ENCODE measurements at places on chromosomes 5 and 9. TPM values are rescaled to one million over a fixed set of nuclear protein-coding genes. Genes with fewer than 3 reads are reported as not detected.

DNA sequence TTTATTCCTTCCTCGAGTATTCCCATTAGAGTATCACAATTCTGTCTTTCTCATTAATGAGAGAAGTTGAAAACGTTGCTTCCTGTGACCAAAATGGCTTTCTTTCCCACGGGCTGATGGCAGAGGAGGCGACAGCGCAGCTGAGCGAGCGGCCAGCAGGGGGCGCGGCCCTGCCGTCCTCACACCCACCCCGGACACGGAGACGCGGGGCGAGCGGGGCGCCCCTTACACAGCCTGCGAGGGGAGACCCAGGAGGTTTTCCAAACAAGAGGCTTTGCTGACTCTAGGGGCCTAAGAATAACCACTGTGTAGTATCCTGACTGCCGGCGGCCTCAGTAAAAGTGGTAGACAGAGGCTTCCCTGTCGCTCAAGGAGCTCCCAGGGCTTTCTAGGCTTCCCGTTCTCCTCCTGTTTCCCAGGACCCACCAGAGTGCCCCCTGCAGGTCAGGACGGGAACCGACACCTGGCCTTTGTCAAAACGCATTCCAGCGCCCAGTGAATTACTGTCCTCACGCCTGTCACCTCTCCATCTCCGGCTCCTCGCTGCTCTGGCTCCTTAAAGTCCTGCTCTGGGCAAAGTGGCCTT is 27.3 kb upstream of the FGF1 start:
- H3K4me1 ChIP-seq, result peaks cover 3% of the 10 kb centered on the region
- DNase-seq, result peak; percentile 86
- peak overlapping the region; percentile 72 for H3K4me3 ChIP-seq

DNA sequence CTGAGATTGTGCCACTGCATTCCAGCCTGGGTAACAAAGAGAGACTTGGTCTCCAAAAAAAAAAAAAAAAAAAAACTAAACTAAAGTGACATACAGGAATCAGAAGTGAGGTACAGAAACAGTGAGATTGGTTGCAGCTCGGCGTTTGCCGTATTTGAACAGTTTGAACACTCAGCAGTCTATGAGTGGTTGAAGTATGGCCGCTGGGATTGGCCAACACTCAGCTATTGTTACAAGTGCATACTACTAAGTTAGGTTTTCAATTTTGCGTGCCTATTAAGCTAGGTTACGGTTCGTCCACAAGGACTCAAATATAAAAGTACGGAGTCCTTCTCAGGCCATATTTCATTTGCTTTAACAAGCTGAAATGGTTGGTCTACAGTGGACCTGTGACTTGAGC is 3.3 kb upstream of the TSC1 start:
- peaks cover 3% of the 10 kb centered on the region for H3K36me3 ChIP-seq
- H3K27ac ChIP-seq, result no peak overlapping the region
- no peak overlapping the region for H3K4me3 ChIP-seq

- no peak overlapping the region for H3K4me3 ChIP-seq
- H3K4me1 ChIP-seq, result peaks cover 20% of the 10 kb centered on the region
- H3K27ac ChIP-seq, result no peak overlapping the region
- H3K36me3 ChIP-seq, result peaks cover 4% of the 10 kb centered on the region
- no peak for DNase-seq
Observed at GRCh38 chr5:139137697-139138096, 60.5 kb downstream of the SIL1 start.

- no peaks in the 10 kb centered on the region for H3K27me3 ChIP-seq
- peaks cover 15% of the 10 kb centered on the region for H3K4me1 ChIP-seq
- DNase-seq, result no peak
Observed at GRCh38 chr5:109945097-109945678, 255.5 kb downstream of the MAN2A1 start.

- H3K4me1 ChIP-seq, result peaks cover 7% of the 10 kb centered on the region
- H3K27me3 ChIP-seq, result peaks cover 86% of the 10 kb centered on the region
- no peak for DNase-seq
- H3K4me3 ChIP-seq, result no peak overlapping the region
- peaks cover 21% of the 10 kb centered on the region for H3K36me3 ChIP-seq
Observed at GRCh38 chr5:73204332-73204731, 31.3 kb downstream of the TMEM174 start.

DNA sequence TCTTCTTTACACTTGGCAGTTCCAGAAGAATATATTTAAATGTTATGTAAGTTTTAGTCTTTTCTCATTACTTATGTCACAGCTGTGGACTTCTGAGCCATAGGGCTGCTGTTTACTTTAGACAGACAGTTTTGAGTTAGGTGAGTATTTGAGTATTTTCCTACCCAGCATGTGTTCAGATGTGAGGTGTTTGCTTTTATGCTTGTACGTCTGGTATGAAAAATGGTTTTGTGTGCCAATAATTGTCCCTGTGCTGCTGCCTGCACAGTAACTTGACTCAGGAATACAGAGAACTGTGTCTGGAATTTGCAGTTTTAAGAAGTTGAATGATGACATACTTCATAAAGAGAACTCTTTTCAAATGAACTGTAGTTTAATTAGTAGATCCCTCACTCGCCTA is 20.8 kb downstream of the MEGF10 start:
- peaks cover 2% of the 10 kb centered on the region for H3K4me1 ChIP-seq
- H3K27ac ChIP-seq, result no peak overlapping the region
- no peaks in the 10 kb centered on the region for H3K36me3 ChIP-seq

Gene SLC25A2
- 2.1 TPM for total RNA-seq

DNA sequence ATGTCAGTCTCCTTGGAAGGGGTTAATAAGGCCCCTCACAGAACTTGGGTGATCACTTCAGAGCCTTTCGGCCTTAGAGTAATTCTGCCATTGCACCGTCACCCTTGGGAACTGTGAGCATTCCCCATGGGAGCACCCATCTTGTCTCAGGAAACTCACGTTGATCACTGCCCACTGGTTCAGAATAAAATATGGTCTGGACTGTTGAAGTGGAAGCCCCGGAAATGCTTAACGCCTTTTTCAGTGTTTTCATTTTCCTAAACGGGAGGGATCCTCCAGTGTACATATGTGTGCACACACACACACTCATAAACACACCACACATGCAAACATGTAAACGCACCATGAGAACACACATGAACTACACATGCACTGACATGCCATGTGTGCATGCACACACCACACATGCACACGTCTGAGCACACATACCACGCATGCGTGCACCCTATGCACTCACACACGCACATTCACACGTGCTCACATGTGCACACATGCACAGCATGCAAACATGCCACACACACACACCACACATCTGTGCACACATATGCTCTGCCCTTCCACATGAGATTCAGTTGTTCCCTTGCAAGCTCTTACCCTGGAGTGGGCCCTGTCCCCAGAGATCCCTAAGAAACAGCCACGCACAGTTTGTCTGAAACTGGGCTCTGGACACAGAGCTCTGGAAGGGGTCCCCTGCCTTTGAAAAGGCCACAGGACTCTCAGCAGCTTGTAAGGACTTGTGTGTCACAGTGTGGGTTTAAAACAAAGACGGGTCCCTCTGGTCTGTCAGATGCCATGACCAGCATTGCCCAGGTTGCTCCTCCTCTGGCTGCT is 17.0 kb downstream of the MRPL36 start:
- no peak for DNase-seq
- no peak overlapping the region for H3K27ac ChIP-seq

- no peaks in the 10 kb centered on the region for H3K27me3 ChIP-seq
- no peak overlapping the region for H3K27ac ChIP-seq
- no peaks in the 10 kb centered on the region for H3K4me1 ChIP-seq
- H3K4me3 ChIP-seq, result no peak overlapping the region
- H3K36me3 ChIP-seq, result peaks cover 4% of the 10 kb centered on the region
- no peak for DNase-seq
Observed at GRCh38 chr5:143251190-143251589, 152.3 kb downstream of the NR3C1 start.

- no peak overlapping the region for H3K4me3 ChIP-seq
- no peaks in the 10 kb centered on the region for H3K27me3 ChIP-seq
- H3K27ac ChIP-seq, result no peak overlapping the region
- no peaks in the 10 kb centered on the region for H3K36me3 ChIP-seq
- no peak for DNase-seq
- H3K4me1 ChIP-seq, result peaks cover 28% of the 10 kb centered on the region
Observed at GRCh38 chr9:696332-697323, 144.9 kb upstream of the DMRT1 start.

Gene LCN9
- not detected for total RNA-seq

DNA sequence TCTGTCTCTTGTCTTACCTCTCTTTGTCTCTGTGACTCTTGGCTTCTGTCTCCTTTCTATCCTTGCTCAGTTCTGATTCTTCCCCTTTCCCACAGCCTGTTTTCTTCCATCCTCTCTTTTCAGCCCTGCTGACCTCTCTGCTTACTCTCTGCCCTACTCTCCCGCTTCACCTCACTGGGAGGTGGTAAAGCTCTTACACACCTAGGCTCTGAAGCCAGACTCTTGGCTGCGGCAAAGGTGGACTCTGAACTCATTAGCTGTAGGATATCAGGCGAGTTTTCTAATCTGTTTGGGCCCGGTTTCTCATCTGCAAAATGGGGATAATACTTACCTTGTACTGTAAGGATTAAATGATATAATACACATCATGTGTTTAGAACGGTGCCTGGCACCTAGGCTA is 11.1 kb downstream of the PCDH1 start:
- H3K4me1 ChIP-seq, result no peaks in the 10 kb centered on the region
- H3K27ac ChIP-seq, result no peak overlapping the region
- H3K27me3 ChIP-seq, result peaks cover 21% of the 10 kb centered on the region
- no peak for DNase-seq
- no peak overlapping the region for H3K4me3 ChIP-seq
- no peaks in the 10 kb centered on the region for H3K36me3 ChIP-seq

DNA sequence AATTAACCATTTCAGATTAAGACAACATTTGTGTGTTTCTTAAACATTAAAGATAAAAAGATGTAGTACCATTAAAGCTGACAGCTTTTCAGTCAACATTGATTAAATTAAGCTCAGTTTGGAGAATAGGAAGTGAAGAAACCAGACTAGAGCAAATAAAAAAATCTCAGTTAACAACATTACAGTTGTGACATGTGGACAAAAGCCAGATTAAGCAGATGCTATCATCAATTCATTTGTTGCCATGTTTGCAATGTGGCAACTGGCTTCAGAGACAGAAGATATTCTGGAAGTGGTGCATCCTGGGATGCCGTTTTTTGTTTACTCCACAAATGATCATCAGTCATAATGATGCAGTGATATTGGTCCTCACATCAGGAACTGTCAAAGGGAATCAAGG is 70.3 kb upstream of the CNTLN start:
- DNase-seq, result no peak
- no peak overlapping the region for H3K4me3 ChIP-seq
- H3K27me3 ChIP-seq, result no peaks in the 10 kb centered on the region
- H3K36me3 ChIP-seq, result no peaks in the 10 kb centered on the region
- H3K4me1 ChIP-seq, result no peaks in the 10 kb centered on the region
- H3K27ac ChIP-seq, result no peak overlapping the region

GRCh38 chr5:147359581-147359980 is 124.8 kb downstream of the STK32A start:
- DNase-seq, result no peak
- H3K36me3 ChIP-seq, result no peaks in the 10 kb centered on the region
- H3K4me1 ChIP-seq, result no peaks in the 10 kb centered on the region

- H3K27ac ChIP-seq, result no peak overlapping the region
- H3K4me3 ChIP-seq, result no peak overlapping the region
Observed at GRCh38 chr9:83930881-83931280, 9.6 kb upstream of the KIF27 start.

DNA sequence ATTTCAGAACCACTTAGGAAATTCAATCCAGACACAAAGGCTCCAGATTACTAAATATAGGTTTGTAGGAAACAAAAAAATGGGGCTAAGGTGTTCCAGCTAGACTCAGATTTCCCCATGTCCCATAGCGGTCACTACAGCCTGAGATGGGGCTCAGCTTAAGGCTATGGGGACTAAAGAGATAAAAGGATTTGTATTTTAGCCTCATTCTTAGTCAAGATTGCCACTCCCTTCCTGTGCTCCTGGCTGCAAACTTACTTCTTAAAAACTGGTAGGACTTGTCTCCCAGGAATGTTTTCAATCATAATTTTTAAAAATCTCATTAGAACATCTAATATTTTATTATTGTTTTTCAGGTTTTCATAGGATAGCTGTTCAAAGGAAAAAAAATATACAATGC is 253.8 kb upstream of the DAB2 start:
- H3K4me3 ChIP-seq, result no peak overlapping the region
- H3K36me3 ChIP-seq, result no peaks in the 10 kb centered on the region
- DNase-seq, result no peak
- H3K4me1 ChIP-seq, result no peaks in the 10 kb centered on the region

Gene PGM5
- not detected for total RNA-seq

DNA sequence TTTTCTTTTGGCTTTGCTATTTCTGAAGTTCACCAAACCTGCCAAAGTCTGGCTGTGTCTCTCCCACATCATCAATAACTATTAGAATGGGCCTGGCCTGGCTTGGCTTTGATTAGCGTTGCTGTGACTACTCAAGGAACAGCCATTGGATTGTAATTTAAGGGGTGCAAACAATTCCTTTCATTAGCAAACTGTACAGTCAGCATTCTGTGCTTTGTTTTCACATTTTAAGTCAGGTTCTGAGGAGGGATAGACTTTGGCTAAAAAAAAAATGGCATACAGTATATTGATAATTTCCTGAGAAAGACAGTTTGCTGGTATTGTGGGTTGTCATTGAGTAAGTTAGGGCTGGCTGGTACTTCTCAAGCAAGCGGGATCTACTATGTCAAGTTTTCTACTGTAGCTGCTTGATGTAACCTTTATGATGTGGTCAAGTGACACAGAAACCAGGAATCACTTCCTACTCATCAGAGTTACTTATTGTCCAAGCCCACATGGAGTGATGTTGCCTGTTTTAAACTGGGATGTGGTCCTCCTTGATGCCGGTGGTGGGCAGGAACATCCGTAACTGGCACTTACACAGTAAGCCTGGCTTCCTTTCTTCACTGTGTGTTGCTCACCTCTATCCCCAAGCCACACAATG is 161.4 kb downstream of the CD180 start:
- no peak for DNase-seq
- H3K36me3 ChIP-seq, result peaks cover 4% of the 10 kb centered on the region
- H3K27ac ChIP-seq, result no peak overlapping the region
- H3K27me3 ChIP-seq, result no peaks in the 10 kb centered on the region
- H3K4me1 ChIP-seq, result peaks cover 2% of the 10 kb centered on the region
- H3K4me3 ChIP-seq, result no peak overlapping the region

GRCh38 chr5:124527220-124527991 is 219.0 kb downstream of the ZNF608 start:
- no peaks in the 10 kb centered on the region for H3K36me3 ChIP-seq
- H3K4me1 ChIP-seq, result peaks cover 6% of the 10 kb centered on the region
- H3K27ac ChIP-seq, result no peak overlapping the region
- no peak for DNase-seq
- no peak overlapping the region for H3K4me3 ChIP-seq

All from naive thymus-derived CD8-positive, alpha-beta T cell (primary cell).